ENCODE measurements at places on chromosomes 2 and 18.
A peak's percentile ranks its signal among the peaks of the same experiment; 100 is the strongest.

GRCh38 chr2:177077778-177078177, 134.8 kb upstream of the HNRNPA3 start:
- DNase-seq, result no peak

GRCh38 chr2:112693596-112693995, 27.2 kb upstream of the NT5DC4 start:
- DNase-seq, result no peak

GRCh38 chr2:80778704-80779103, 474.2 kb upstream of the LRRTM1 start:
- DNase-seq, result no peak

- no peak for DNase-seq
Measured at GRCh38 chr2:146776596-146776995, 1068.2 kb upstream of the ACVR2A start.

- DNase-seq, result no peak
Measured at GRCh38 chr18:79007440-79007839, 27.8 kb downstream of the SALL3 start.

GRCh38 chr2:121810959-121811853, 55.8 kb downstream of the TSN start:
- peak; percentile 28 for DNase-seq

DNA sequence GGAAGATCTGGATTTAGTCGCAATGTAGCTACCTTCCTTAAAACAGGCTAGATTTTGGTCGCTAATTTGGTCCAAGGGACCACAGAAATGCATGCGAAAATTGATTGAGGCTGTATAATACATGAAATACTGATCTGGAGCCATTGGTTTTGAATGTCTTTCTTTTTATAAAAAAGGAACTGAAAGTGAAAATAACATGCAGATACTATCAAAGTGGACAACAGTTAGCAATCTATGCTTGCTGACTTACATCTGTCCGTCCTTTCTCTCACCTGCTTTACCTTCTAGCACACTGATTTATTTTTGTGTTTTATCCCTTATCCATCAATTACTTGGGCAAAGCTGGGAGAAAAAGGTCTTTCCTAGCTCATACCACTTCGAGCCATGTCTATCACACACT, 1459.8 kb upstream of the ACVR2A start:
- DNase-seq, result no peak

- no peak for DNase-seq
Measured at GRCh38 chr2:149058936-149059335, 20.4 kb downstream of the LYPD6B start.

- DNase-seq, result no peak
Measured at GRCh38 chr18:64288432-64288831, 139.5 kb upstream of the LINC00305 start.

- DNase-seq, result no peak
Measured at GRCh38 chr2:239344857-239345216, 56.0 kb downstream of the HDAC4 start.

- DNase-seq, result no peak
Measured at GRCh38 chr2:134143568-134143967, 110.3 kb upstream of the MGAT5 start.

DNA sequence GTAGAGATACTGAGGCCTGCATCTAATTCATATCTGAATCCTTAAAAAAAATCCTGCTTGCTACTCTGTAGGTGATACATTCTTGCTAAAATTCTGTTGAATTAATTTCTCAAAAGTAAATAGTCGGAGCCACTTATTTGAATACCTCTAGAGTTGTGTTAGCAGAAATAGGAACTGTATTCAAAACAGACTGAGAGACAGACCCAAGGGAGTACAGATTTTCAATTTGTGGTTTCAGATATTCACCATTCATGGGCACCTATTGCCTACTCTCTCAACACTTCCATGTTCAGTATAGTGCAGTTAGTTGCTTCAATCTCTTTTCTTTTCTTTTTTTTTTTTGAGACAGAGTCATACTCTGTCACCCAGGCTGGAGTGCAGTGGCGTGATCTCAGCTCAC, 46.6 kb upstream of the CTLA4 start:
- no peak for DNase-seq

DNA sequence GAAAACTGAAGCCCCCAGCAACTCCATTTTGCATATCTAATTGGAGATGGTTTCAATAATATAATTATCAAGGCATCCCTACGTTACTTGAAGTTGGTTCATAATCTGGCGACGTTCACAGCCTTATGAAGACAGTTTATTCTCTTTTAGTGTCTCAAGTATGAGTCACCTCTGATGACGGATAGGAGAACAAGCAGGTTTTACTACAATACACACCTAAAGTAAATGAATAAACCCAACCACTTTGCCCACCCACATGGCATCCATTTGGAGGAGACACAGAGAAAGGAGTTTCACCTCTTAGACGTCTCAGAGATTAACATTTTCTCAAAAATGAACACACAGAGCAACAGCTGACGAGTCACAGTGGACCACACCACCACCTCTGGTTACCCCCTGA, 40.8 kb downstream of the BCL11A start:
- DNase-seq, result no peak

DNA sequence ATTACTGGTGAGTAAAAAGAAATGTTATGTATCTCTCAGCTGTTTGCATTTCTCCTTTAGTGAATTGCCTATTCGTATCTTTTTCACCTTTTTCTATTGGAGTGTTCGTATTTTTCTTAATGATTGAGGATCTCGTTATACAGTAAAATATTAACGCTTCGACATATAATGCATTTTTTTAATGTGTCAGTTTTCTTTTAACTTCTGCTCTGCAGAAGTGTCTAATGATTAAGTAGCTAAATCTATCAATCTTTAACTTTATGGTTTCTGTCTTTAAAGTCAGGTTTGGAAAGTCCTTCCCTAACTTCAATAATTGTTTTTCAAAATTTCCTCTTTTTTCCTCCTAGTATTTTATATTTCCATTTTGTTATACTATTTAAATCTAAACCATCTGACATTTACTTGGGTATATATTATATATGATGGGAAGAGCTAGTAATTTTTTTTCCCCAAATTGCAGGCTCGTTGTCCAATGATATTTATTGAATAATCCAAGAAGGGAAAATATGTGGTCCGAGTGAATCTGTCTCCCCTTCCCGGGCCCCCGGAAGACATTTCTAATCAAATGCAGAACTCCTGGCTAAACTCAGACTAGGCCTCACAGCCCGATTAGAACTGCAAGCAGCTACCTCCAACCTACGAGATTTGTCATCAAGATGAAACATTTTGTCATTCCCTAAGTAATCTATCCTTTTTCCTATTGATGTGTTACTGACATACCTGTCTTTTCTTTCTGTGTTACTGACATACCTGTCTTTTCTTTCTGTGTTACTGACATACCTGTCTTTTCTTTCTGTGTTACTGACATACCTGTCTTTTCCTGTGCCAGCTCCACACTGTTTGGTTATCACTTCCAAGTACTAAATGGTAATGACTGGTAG, 17.2 kb downstream of the PCBP1 start:
- no peak for DNase-seq

DNA sequence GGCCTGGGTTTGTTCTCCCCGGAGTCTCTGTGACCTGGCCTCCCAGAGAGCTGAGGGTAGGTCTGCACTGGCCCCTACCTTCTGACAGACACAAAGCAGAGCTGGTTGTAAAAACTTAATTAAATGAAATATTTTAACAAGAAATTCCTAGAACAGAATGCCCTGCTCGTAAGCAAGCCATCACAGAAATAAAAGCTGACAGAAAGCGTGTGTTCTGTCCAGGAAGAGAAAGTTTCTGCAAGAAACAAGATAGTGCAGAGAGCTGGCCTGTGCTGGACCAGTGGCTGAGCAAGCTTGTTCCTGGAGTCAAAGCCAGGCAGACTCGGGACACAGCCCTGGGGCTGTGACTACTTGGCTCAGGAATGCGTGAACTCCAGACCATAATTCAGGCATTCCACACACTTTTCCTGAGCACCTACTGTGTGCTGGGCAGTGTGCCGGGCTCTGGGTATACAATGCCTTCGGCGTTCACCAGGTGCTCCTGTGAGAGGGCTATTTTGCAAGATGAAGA, 51.6 kb downstream of the APOB start:
- no peak for DNase-seq

DNA sequence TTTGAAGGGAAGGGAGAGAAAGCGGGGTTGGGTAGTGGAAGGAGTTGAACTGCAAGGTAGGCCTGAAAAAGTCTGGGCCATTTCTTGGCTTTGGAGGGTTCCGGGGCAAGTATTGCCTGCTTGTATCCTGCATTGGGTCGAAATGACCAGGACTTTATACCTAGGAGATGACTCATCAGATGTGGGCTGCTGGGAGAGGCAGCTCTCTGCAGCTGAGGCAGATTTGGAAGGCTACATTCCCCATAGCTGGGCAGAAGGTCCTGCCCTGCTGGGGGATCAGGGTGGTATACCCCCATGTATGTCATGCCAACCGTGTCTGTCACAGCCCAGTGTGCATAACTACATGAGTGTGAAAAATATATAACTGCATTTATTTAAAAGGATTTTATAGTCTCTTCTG, 171.8 kb upstream of the SPRED2 start:
- no peak for DNase-seq

DNA sequence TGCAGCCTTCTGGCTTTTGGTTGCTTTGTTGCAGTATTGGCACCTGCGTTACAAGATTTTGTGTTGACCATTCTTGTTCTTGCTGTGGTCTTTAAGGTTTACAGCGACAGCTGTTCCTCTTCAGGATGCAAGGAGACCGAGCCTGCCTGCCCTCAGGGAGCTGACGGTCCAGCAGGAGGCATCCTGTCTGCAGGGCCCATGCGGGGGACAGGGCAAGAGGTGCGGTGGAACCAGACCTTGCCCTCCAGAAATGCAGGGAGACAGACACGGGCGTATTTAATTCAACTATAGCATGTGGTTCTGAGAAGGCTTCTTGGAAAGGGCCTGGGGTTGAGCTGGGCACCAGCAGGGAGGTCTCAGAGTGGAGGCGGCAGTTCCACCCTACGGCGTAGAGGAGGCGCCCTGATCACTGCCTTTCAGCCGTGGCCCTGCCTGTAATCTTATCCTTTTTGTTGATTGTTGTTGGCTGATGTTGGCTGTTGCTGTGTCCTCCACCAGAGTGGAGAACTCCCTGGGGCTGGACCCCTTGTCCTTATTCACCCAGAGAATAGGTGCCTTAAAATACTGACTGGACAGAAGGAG, 71.7 kb downstream of the HPCAL1 start:
- DNase-seq, result no peak

GRCh38 chr18:46291149-46291548, 187.0 kb downstream of the HAUS1 start:
- no peak for DNase-seq

- DNase-seq, result no peak
Measured at GRCh38 chr2:183292028-183292427, 167.8 kb downstream of the NUP35 start.

- no peak for DNase-seq
Measured at GRCh38 chr2:106163948-106164545, 30.1 kb downstream of the UXS1 start.

Measured in smooth muscle cell of the brain vasculature (primary cell).